Dermis blood vessel endothelial cell (primary cell): ENCODE measurements at places on chromosomes 7 and 10.

GRCh38 chr10:114386452-114386851 lies 17.9 kb downstream of the AFAP1L2 start:
- DNase-seq: no peak

DNA sequence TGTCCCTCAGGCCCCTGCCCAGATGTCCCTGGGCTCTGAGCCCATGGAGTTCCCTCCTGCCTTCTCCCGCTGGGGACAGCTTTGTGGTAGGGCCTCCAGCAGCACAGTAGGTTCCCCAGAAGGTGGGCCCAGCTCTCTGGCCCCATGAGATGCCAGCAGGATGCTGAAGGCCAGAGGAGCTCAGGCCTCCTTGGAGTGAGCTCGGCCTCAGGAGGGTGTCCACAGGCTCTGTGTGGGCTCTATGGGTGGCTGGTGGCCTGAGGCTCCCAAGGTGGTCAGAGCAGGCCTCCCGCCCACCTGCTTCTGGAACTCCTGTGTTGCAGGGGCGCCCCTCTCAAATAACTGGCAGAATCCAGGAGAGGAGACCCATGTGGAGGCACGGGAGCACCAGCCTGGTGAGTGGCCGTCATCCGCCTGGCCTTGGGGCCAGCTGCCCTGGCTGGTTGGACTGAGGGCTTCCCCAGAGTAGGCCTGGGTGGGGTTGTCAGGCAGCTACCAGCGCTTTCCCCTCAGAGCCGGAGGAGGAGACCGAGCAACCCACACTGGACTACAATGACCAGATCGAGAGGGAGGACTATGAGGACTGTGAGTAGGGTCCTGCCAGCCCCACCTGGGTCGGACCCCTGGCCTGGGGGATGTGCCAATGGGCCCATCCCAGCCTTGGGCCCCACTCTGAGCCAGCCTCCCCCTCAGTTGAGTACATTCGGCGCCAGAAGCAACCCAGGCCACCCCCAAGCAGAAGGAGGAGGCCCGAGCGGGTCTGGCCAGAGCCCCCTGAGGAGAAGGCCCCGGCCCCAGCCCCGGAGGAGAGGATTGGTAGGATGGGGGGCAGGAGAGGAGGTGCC lies 3.2 kb downstream of the AEBP1 start:
- DNase-seq: no peak

DNA sequence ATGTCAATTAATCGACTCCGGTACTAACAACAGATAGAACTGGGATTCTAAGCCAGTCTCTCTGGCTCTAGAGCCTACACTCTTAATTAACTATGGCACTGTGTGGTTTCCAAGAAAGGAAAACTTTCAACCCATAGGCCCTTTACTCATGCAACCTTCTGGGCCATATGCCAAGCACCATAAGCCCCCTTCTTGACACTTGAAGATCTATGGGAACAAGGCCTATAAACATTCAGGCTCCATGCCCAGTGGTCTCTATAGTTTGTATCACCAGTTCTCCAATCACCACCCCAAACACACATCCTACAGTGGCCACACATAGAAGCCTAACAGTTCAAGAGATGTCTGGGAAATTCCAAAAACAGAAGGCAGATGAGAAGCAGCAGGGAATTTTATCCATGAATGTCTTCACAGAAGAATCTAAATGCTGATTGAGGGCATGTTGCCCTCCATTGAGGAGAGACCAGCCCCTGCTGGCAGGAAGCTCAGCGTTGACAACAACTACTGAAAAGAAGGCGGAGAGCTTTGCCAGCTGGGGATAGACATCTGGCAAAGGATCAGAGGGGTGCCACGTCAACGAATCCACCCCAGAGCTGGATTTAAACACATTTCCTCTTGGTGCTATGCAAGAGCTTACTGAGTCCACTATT lies 64.4 kb downstream of the GRM3 start:
- no peak for DNase-seq

DNA sequence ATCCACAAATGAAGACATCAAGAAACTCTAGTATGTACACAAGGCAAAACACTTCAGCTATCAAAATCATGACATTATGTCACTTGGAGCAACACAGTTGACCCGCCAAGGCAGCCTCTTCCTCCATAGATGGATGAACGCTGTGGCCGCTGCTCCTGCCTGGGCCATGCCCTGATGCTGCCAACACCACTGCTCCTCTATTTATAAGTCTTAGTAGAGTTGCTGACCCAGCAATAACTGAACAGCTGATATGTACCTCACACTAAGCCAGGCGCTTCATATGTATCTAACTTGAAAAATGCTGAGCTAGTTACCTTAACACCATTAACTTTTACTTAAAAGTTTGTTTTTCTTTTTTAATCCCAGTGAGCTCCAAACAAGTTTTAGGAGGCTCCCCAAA lies 131.9 kb downstream of the LYZL1 start:
- no peak for DNase-seq
